ENCODE measurements at places on chromosomes 2 and 18. TPM values are rescaled to one million over a fixed set of nuclear protein-coding genes. Genes with fewer than 3 reads are reported as not detected.

GRCh38 chr2:22406625-22407024 is 978.4 kb upstream of the KLHL29 start:
- no peak overlapping the region for H3K27ac ChIP-seq
- no peaks in the 10 kb centered on the region for H3K27me3 ChIP-seq
- no peaks in the 10 kb centered on the region for H3K36me3 ChIP-seq
- no peaks in the 10 kb centered on the region for H3K4me1 ChIP-seq

- H3K4me3 ChIP-seq, result no peak overlapping the region
- H3K4me1 ChIP-seq, result peaks cover 4% of the 10 kb centered on the region
- H3K27me3 ChIP-seq, result no peaks in the 10 kb centered on the region
- no peak for DNase-seq
- H3K36me3 ChIP-seq, result no peaks in the 10 kb centered on the region
Measured at GRCh38 chr2:25854613-25855012, 23.7 kb downstream of the ASXL2 start.

Gene TLX2
- not detected for total RNA-seq

DNA sequence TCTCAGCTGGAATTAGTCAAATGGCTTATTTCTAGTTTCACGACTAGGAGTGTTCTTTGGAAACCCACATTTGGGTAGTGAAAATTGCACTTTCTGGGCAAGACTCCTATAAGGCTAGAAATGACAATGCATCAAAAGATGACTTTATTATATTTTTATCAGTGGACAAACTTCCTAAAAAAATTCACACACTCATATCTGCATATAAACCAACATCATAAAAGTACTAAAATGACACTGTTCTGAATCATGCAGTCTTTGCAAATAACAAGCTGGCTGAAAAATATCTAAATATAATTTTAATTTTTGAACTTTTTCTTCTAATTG is 17.6 kb downstream of the MXD1 start:
- peaks cover 16% of the 10 kb centered on the region for H3K36me3 ChIP-seq
- H3K27me3 ChIP-seq, result no peaks in the 10 kb centered on the region
- no peak overlapping the region for H3K4me3 ChIP-seq
- DNase-seq, result no peak

GRCh38 chr2:206274434-206275311 is at the start of gene ZDBF2:
ZDBF2 (plus strand) TSS chr2:206274663; CDS start chr2:206281850, 7,187 bp downstream.
- peaks cover 3% of the 10 kb centered on the region for H3K27me3 ChIP-seq
- DNase-seq, result peak; percentile 73
- H3K36me3 ChIP-seq, result peaks cover 5% of the 10 kb centered on the region
- H3K4me1 ChIP-seq, result peaks cover 19% of the 10 kb centered on the region

Gene ASPRV1
- total RNA-seq, result 0.87 TPM

DNA sequence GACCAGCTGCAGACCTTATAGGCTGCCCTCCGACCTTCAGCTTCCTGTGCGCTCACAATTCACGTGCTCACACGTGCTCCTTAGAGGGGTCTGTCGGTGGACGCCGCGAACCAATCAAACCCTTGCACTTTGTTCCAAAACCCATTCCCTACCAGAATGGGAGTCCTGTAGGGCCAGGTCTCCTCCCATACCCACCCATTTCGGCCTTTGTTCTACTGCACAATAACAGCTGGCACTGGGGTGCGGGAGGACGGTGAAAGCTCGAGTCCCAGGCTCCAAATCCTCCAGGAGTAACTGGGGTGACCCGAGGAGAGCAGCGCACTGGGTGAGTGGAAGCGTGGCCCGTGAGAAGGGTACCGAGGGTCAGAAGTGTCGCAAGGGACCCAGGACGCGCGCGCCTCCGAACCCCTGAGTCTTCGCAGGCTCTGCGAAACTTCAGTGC is 13.0 kb downstream of the SIX3 start:
- H3K4me3 ChIP-seq, result peak overlapping the region; percentile 67
- DNase-seq, result no peak
- H3K36me3 ChIP-seq, result peaks cover 6% of the 10 kb centered on the region
- peaks cover 22% of the 10 kb centered on the region for H3K4me1 ChIP-seq
- no peak overlapping the region for H3K27ac ChIP-seq

DNA sequence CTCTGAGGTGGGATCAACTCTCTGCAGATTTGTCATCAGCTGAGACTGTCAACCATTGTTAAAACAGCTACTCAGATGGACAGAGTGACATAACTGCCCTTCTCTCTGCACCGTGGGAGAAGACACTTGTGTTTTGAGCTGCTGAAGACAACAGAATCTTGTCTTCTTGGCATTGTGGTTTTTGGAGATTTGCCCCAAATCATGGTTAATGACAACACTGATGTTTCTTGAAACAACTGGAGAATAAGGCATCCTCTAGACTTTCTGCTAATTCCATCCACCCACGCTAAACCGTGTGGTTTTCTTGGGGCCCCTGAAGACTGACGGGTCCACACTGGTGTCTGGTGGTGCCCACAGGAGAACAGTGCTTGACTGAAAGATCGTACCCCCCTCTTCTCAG is 39.5 kb downstream of the SH3BP4 start:
- H3K4me3 ChIP-seq, result no peak overlapping the region
- H3K36me3 ChIP-seq, result peaks cover 35% of the 10 kb centered on the region
- DNase-seq, result no peak
- peaks cover 44% of the 10 kb centered on the region for H3K4me1 ChIP-seq
- no peak overlapping the region for H3K27ac ChIP-seq
- H3K27me3 ChIP-seq, result peaks cover 10% of the 10 kb centered on the region

GRCh38 chr2:24365051-24365450 is 4.7 kb upstream of the ITSN2 start:
- H3K27ac ChIP-seq, result no peak overlapping the region
- DNase-seq, result no peak
- no peaks in the 10 kb centered on the region for H3K36me3 ChIP-seq
- peaks cover 7% of the 10 kb centered on the region for H3K27me3 ChIP-seq
- H3K4me1 ChIP-seq, result peaks cover 8% of the 10 kb centered on the region

GRCh38 chr2:10331027-10331701 is 28.5 kb downstream of the HPCAL1 start:
- peaks cover 3% of the 10 kb centered on the region for H3K27me3 ChIP-seq
- no peak for DNase-seq
- peaks cover 58% of the 10 kb centered on the region for H3K4me1 ChIP-seq
- H3K27ac ChIP-seq, result no peak overlapping the region
- H3K4me3 ChIP-seq, result no peak overlapping the region

Gene LNPK
- 12.5 TPM for total RNA-seq

All from endothelial cell (in vitro differentiated cells).